ENCODE measurements at places on chromosomes 6 and 20.

GRCh38 chr6:139126255-139126654, 8.6 kb upstream of the HECA start:
- H3K27ac ChIP-seq = peak overlapping the region; percentile 60
- no peaks in the 10 kb centered on the region for H3K27me3 ChIP-seq
- DNase-seq = no peak

DNA sequence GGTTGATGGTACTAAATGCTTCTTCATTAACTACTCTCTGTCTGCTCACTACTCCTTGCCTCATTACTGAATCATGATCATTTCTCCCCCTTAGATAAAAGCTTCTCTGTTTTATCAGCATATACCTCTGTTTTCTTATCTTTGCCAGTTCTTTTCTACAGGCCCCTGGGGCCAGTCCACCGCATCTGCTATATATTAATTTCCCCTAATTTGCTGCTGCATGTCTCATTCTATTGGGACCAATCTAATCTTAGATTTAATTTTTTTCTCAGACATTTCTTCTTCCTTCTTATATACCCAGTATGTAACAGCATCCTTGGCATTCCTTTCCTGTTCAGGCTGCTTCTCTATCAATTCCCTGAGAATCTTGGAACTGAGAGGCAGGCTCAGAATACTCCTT, 51.2 kb downstream of the GRIK2 start:
- H3K4me1 ChIP-seq = no peaks in the 10 kb centered on the region
- H3K27me3 ChIP-seq = no peaks in the 10 kb centered on the region
- no peak for DNase-seq

- H3K27ac ChIP-seq = no peak overlapping the region
- no peak for DNase-seq
- no peak overlapping the region for H3K4me3 ChIP-seq
- H3K4me1 ChIP-seq = peaks cover 9% of the 10 kb centered on the region
- H3K36me3 ChIP-seq = peaks cover 11% of the 10 kb centered on the region
Measured at GRCh38 chr6:160995271-160995670, 3.7 kb downstream of the MAP3K4 start.

DNA sequence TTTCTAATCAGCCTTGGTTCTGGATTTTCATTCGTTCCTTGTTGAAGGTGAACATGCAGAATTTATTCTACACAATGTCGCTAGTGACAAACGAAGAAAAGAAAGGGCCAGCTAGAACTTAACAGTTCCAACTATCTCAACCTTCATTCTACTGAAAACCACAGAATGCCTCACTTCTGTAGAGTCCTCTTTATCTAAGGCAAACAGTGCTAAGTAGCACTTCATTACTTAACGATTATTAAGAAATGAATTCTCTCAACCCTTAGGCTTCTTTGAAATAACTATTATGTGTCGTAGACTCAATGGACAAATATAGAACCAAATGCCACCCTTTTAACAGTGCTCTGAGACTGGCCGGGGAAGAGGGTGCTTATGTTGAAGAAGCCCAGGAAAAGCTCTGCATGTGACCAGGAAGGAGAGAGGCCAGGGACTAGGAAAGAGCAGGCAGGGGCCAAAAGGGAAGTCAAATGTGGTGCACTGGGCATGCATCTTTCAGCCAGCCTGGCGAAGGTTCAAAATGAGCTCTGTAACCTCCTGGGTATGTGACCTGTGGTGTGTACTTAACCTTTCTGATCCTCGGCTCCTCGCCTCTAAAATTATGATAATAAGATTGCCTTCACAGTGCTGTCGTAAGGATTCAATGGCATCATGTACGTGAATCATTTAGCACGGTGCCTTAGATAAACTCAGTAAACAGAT, 55.4 kb upstream of the BMP2 start:
- H3K27me3 ChIP-seq = no peaks in the 10 kb centered on the region

DNA sequence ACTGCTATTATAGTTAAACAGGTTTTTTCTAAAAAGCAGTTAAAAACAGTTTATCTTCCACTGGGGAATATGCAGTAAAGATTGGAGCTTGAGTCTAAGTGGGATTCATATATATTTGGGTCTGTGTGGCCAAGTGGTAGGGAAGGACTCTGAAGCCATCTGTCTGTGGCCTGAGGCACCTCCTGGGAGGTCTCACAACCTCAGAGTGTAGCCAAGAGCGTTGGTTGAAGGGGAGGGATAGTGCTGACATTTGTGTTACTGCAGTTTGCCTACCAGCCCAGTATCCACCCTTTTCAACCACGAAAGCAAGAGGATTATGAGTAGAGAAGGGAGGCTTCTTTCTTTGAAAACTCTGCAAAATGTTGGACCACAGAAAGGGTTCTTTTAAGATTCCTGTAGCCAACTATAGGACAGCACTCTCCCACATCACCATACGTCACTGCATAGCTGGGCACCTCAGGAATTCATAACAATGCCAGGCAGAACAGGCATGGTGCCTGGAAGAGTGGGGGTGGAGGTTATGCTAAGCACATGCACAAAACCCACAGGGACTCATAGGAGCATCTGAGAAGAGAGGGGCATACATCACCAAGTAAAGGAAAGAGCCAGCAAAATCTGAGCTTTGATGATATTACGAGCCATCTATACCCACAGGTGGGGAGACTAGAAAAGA, 90.5 kb upstream of the HEY2 start:
- no peaks in the 10 kb centered on the region for H3K36me3 ChIP-seq
- no peak overlapping the region for H3K4me3 ChIP-seq
- no peaks in the 10 kb centered on the region for H3K27me3 ChIP-seq
- no peak for DNase-seq
- H3K4me1 ChIP-seq = no peaks in the 10 kb centered on the region
